ENCODE measurements at places on chromosomes 6 and 20.

DNA sequence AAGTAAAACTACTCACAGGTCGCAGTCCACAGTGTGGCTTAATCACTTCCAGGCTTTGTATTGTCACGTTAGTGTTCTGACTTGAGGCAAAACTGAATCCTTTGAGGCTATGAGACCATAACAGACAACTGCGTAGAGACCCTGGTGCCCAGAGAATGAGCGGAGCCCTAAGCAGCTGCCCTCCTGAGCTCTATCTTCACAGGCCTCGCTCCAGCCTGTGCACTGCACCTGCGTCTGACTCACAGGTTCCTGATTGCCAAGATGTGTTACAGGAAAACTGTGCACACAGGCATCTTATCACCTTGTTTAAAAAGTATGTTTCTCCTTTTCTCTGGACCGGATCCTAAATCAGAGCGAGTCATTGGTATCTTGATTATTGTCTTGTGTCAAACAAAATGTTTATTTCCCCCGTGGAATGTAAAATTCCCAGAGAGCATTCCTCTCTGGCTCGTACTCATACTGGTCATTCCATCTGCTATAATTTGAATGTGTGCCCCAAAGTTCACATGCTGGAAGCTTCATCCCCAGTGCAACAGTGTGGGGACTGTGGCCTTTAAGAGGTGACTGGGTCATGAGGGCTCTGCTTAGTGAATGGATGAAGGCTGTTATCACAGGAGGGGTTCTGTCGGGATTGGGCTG lies 25.7 kb downstream of the PRR18 start:
- no peak for DNase-seq

DNA sequence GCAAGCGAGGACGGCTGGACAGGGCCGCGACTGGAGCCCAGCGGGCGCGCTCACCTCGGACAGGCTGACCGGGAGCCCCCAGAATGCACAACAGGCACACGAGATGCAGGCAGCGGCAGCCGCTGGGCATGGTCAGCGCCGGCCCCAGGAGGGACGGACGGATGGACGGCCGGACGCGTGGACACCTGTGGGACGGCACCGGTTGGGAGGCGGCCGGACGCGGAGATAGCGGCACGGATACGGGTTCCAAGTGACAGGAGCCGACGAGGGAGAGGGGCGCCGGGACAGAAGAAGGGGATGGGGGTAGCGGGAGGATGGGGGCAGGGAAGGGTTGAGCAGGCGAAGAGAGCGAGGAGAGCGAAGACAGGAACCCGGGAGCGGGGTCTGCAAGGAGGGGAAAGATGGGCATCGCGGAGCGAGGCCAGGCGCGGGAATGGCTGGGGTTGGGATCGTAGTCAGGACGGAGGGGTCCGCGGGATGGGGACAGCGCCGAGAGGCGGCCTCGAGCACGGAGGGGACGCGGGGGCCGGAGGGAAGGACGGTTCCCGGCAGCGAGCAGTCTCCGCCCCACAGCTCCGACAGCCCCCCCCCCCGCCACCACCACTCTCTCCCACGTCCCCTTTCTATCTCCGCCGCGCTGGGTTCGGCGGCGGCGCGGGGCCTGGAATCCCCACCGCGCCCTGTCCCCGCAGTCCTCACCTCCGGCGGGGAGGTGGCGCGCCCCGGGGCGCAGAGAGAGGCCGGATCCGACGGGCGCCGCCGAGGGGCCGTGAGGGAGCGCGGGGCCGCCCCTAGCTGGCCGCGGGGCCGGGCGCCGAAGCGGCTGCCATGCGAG lies 435 bp downstream of the DLK2 start:
- peak; percentile 84 for DNase-seq

- peak; percentile 52 for DNase-seq
Measured at GRCh38 chr20:49964964-49965780, 17.6 kb upstream of the SNAI1 start.

DNA sequence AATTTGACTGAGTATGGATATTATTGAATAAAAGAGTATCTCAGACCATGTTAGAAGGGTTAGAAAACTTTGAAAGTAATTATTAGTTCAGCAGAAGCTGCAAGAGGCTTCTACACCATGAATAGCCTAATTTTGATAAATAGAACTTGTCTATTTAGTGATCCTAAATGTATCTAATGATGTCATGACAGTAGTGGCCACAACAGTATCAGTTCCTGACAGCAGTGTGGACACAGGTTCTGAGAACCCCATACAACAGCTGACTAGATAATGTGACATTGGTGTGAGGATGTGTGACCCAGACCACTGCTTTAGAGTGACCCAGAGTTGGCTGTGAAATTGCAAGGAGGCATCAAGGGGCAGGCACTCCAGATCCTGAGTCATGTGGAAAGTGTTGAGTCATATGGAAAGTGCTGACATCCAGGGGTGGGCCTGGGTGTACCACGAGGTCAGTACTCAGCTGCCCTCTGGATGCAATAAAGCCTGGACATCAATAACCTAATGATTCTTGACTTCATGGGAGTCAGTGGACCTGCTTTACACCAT lies 754.7 kb downstream of the DHX35 start:
- no peak for DNase-seq

GRCh38 chr20:21395666-21396598 lies 1.4 kb downstream of the NKX2-4 start:
- DNase-seq = no peak

DNA sequence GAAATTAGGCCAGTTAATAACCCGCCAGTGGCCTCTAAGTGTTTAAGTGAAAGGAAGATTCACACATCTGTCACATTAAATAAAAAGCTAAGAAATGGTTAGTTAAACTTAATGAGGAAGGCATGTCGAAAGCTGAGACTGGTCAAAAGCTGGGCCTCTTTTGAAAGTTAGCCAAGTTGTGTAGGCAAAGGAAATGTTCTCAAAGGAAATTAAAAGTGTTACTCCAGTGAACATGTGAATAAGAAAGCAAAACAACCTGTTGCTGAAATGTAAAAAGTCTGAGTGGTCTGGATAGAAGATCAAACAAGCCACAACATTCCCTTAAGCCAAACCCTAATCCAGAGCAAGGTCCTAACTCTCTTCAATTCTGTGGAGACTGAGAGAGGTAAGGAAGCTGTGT lies 10.9 kb upstream of the MTRF1L start:
- DNase-seq = no peak

GRCh38 chr6:16674801-16675392 lies 86.4 kb downstream of the ATXN1 start:
- peak; percentile 54 for DNase-seq

- DNase-seq = peak; percentile 98
Measured at GRCh38 chr6:122399348-122400120, at the start of gene HSF2. HSF2 (plus strand) TSS chr6:122399652; CDS start chr6:122399738, 86 bp downstream.

- DNase-seq = no peak
Measured at GRCh38 chr6:30711758-30712380, 5.2 kb downstream of the MDC1 start.

DNA sequence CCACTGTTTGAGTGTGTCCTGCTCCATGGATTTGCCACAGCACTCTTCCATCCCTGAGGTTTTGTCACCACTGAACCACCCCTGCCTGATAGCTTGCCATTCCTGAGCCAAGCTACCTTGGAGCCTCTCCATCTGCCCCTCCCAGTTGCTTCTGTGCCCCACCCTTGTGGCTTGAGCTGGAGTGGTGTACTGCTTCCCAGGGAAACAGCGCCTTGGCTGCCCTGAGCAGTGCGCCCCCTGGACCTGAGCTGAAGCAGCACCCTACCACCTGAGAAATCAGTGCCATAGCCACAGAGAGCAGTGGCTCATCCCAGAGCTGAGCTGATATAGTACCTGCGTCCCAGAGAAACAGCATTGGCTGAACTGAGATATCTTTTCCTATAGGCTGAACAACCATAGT lies 40.3 kb downstream of the IL22RA2 start:
- no peak for DNase-seq

GRCh38 chr6:16104624-16105433 lies 24.1 kb upstream of the MYLIP start:
- no peak for DNase-seq

GRCh38 chr6:17419189-17419575 lies 25.8 kb downstream of the CAP2 start:
- peak; percentile 32 for DNase-seq

- DNase-seq = peak; percentile 32
Measured at GRCh38 chr20:46022411-46023147, 6.4 kb upstream of the SLC12A5 start.

DNA sequence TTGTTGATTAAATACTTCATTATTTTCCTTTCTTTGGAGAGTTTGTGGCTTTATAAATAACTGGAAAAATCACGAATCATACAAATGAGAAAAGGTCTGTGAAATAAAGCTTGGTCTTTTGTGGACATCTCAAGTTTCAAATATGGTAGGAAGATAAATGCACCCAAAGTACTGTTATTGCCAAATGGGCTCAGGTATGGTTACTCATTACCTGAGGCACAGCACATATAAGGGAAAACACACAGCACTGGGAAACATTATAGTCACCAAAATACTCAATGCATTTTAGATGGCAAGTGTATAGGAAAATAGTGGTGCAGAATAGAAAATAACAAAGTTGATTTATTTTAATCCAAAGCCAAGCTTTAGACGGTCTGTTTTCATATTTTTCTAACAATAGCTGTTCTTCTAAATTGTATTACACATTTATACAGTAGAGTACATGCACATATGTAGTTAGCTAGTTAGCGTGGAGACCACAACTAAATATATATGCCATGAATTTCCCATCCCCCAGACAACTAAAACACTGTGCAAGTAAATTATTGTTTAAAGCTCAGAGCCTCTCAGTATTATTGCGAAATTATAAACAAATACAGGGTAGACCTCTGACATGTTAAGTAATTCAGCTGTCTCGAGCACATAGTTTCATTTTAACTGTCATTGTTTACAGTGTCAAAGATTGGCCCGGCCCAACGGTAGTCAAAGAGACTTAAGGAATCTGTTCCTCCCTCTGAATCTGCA lies 336.0 kb downstream of the SYNE1 start:
- no peak for DNase-seq

- peak; percentile 90 for DNase-seq
Measured at GRCh38 chr6:41066867-41067304, 5.3 kb downstream of the OARD1 start.

DNA sequence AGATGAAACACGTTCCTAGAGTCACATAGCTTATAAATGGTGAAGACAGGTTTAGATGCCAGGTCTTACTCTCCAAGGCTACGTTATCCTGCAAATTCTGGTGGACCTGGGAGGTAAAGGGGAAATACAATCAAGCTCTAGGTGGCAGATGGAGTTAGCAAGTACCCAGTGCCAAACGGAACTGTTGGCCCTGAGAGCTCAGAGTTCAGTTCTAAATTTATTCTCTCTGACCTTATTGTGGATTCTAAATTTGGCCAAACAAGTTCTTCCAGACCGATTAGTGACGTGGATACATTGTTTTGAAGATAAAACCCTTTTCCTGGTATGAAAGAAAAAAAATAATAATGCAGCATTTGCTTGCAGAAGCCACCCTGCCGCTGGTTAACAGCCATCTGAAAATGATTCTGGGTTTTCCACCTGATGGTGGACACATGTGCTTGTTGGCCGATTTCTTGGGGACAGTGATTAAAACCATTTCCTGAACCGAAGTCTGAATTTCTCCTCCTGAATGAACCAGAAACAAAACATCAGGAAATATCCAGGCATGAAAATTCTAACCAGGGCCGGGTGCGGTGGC lies 32.5 kb downstream of the RIPOR3 start:
- DNase-seq = peak; percentile 69

DNA sequence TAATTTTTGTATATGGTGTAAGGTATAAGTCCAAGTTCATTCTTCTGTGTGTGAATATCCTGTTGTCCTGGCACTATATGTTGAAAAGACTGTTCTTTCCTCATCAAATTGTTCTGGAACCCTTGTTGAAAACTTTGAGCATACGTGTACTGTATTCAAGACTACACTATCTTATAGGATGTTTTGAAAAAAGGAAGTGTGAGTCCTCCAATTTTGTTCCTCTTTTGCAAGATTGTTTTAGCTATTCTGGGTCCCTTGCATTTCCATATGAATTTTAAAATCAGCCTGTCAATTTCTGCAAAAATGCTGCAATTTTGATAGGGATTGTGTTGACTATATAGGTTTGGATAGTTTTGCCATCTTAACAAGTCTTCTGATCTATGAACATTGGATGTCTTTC lies 195.2 kb downstream of the BACH2 start:
- no peak for DNase-seq

- peak; percentile 32 for DNase-seq
Measured at GRCh38 chr20:5660346-5660745, 89.9 kb upstream of the SHLD1 start.

GRCh38 chr6:52135217-52135616 lies 47.8 kb upstream of the PKHD1 start:
- no peak for DNase-seq

DNA sequence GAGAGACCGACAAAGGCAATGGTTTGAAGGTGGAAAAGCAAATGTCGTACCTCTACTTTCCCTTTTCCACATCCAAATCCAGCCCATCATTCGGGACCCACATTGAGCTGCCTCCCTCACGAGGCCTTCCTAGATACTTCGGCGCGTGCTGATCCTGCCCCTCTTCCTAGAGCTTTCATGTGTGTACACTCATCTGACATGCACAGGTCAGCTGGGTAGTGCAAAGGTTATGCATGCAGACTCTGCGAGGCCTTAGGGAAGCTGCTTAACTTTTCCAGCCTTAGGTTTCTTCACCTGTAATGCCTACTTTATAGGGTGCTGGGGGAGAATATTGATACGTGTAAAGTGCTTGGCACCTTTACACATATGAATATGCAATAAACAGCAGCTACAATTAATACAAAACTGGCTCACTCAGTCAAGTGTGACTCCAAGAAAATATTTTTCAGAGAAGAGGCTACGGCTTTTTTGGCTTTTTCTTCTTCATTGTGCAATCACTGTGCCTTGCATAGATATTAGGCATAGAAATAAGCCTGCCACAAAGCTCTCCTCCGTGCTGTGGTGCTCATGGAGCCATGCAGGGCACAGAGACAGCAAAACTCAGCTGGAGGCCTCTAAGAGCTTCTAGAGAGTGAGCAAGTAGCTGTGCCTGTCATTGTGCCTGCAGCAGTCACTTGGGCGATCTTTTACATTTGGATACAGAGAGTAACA lies 3.6 kb upstream of the MANBAL start:
- no peak for DNase-seq

GRCh38 chr6:133079901-133080300 lies 161.3 kb upstream of the EYA4 start:
- no peak for DNase-seq

GRCh38 chr20:11847827-11848226 lies 69.9 kb upstream of the BTBD3 start:
- DNase-seq = no peak

DNA sequence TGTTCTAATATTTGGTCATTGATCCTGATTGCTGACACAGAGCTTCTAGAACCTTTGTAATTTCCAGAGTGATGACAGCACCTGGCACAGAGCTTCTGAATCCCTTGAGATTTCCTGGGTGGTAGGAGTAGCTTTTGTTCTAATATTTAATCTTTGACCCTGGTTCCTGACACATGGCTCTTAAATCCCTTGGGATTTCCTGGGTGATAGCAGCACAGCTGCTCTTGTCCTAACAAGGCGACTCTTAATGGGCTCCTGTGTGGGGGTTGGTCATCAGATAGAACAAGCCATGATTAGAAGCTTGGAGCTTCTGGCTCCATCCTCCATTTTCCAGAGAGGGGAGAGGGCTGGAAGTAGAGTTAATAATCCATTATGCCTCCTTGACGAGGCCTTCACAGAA lies 18.4 kb downstream of the GMPR start:
- DNase-seq = no peak

- peak; percentile 50 for DNase-seq
Measured at GRCh38 chr6:35687658-35688604, 784 bp downstream of the FKBP5 start.
